ENCODE measurements at places on chromosomes 11 and 22.

DNA sequence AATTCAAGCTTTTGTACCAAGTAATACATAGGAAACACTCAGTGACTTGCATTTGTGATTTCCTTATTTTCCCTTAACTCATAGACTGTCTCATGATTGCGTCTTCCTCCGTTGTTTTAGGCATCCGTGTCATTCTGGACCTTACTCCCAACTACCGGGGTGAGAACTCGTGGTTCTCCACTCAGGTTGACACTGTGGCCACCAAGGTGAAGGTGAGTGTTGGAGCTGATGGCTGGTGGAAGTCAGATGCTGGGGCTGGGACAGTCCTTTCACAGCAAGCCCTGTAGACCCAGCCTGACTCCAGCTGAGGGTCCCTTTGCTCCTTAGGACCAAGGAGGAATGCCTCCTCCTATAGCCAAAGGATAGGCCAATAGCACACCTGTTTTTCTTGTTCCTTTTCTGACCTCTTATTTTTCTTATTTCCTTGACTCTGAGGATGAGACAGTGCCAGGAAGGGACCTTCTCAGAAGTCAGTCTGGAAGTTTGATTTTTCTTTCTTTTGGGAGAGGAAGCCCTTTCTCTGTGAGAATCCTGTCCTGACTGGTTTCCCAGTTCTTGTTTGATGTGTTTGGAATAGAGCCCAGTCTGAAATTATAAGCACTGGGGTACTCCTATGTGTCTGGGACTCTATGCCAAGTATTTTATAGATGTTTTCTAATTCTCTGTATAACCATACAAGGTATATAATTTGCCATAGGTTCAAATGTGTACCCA lies 2.2 kb downstream of the SLC3A2 start:
- DNase-seq, result no peak

DNA sequence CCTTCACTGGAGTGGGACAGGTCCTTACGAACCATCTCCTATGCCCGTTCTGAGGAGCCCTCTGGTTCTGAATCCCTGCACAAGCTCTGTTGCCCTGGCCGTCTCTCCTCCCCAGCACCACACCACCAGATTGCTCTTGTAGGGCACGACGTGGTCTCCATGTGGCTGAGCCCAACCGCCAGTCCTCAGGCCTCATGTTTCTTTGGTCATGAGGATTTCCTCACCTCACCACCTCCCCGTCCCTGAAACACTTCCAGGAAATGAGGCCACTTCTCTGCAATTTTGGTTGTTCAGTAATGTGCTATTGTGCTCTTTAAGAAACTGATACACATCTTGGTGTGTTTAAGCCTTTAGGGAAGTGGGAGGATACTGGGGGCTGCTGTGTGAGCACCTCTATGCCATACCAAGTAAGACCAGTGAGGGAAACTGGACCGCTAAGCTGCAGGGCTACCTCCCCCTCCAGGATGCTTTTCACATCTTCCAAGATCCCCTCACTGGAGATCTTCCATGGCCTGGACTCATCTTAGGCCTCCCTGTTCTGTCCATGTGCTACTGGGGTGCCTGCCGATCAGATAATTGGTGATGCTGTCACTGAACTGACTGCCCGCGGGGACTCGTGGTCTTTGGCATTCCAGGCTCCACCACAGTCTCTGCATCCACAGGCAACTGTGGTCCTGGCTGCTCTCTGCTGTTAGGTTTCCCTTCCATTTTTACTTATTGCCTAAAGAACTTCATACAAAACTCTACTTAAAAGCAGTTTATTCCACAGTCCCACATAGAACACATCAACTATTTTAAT lies 21.9 kb downstream of the DRICH1 start:
- no peak for DNase-seq

DNA sequence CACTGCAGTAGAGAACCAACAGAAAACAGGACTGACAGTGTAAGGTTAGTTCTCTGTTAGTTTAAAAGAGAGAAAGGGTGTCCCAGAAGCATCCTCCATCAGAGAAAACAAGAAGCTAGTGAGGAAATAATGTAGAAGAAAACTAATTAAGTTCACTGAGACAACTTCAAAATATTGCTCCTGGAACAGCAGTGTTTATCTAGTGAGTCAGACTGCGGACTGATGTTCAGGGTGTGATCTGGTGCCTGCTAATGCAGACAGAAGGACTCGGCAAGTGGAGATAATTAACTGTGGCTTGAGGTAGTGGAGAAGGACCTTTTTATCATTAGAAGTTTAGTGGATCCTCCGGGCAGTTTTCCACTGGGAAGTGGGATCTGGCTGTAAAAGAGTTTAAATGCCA lies 55.4 kb downstream of the CDON start:
- no peak for DNase-seq

- no peak for DNase-seq
Measured at GRCh38 chr22:29011240-29012100, 50.2 kb downstream of the C22orf31 start.

GRCh38 chr11:19660076-19660475 lies 52.6 kb upstream of the NAV2 start:
- DNase-seq, result no peak

- DNase-seq, result no peak
Measured at GRCh38 chr22:18947905-18948304, 11.8 kb upstream of the PRODH start.

GRCh38 chr11:104727095-104727494 lies 171.2 kb downstream of the CASP12 start:
- no peak for DNase-seq

GRCh38 chr22:46478083-46478551 lies 59.3 kb downstream of the CELSR1 start:
- no peak for DNase-seq

Data from AG09319 (cell line).